Naive B cell (primary cell): ENCODE measurements at places on chromosomes 12 and 14.

DNA sequence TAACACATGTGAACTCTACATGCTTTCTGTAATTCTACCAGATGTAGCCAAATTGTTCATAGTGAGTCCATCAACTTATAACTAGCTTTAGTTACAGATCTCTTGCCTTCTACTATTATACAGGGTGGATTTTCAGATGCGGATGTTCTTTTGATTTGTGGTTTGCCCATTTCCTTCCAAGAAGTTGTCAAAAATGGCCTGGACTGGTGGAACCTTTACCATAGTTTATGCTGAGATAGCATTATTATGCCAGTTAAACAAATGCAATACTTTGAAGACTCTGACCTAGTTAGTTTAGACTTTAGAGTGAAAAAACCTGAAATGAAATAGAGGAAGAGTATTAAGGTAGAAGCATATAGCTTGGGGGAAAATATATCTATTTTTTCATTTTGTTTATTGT is 27.4 kb upstream of the CFL2 start:
- peaks cover 8% of the 10 kb centered on the region for H3K4me1 ChIP-seq
- DNase-seq: no peak
- peaks cover 6% of the 10 kb centered on the region for H3K27me3 ChIP-seq

DNA sequence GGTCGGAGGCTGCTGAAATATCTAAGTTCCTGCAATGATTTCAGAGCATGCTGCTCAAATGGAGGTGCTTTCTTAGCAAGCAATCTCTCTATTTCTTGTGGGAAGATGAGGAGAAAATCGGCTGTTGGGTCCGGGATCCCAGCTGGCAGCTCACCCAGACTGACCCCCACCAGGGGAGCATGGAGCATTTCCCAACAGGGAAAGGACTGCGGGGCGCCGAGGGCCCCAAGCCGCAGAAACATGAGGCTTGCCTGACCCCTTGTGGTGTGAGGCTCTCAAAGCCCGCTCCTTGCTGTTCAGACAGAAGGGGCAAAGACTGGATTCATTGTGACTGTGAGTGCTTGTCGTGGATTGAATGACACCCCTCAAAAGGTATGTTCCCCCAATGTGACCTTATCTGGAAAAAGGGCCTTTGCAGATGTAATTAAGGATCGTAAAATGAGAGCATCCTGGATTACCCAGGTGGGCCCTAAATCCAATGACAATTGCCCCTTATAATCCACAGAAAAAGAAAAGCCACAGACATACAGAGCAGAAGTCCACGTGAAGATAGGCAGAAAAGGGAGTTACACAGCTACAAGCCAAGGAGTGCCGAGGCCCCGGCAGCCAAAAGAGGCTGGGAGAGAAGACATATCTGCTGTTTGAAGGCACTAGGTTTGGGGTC is 116.3 kb upstream of the VASH1 start:
- H3K4me3 ChIP-seq: no peak overlapping the region
- H3K27me3 ChIP-seq: peaks cover 17% of the 10 kb centered on the region
- H3K36me3 ChIP-seq: no peaks in the 10 kb centered on the region
- H3K27ac ChIP-seq: no peak overlapping the region

DNA sequence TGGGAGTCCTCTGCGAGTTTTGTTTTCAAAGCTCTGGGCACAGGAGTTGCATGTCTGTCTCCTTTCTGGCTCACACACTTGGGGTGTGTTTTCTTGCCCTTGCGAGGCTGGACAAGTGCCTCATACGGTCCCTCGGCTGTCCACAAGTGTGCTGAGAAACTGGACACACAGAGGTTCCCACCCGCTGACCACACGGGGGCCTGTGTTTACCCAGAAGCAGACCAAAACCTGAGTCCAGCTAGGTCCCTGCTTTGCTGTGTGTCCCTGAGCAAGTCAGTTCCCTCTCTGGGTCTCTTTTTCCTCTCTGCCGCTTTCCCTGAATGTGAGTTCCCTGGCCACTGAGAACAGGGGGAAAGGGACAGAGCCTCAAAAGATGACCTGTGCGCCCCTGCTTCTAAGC is 678 bp upstream of the OAS2 start:
- H3K4me3 ChIP-seq: peak overlapping the region; percentile 100
- H3K27me3 ChIP-seq: no peaks in the 10 kb centered on the region
- H3K4me1 ChIP-seq: peaks cover 60% of the 10 kb centered on the region
- H3K27ac ChIP-seq: peak overlapping the region; percentile 99
- DNase-seq: no peak

GRCh38 chr14:89185919-89186855 is 230.8 kb downstream of the FOXN3 start:
- peak overlapping the region; percentile 95 for H3K27ac ChIP-seq
- peak overlapping the region; percentile 4 for H3K4me3 ChIP-seq
- peaks cover 8% of the 10 kb centered on the region for H3K36me3 ChIP-seq
- no peak for DNase-seq
- H3K27me3 ChIP-seq: no peaks in the 10 kb centered on the region
- H3K4me1 ChIP-seq: peaks cover 24% of the 10 kb centered on the region

- H3K27ac ChIP-seq: no peak overlapping the region
- no peaks in the 10 kb centered on the region for H3K4me1 ChIP-seq
- H3K4me3 ChIP-seq: no peak overlapping the region
- no peaks in the 10 kb centered on the region for H3K36me3 ChIP-seq
Measured at GRCh38 chr14:88129306-88130056, 124.5 kb downstream of the GPR65 start.

DNA sequence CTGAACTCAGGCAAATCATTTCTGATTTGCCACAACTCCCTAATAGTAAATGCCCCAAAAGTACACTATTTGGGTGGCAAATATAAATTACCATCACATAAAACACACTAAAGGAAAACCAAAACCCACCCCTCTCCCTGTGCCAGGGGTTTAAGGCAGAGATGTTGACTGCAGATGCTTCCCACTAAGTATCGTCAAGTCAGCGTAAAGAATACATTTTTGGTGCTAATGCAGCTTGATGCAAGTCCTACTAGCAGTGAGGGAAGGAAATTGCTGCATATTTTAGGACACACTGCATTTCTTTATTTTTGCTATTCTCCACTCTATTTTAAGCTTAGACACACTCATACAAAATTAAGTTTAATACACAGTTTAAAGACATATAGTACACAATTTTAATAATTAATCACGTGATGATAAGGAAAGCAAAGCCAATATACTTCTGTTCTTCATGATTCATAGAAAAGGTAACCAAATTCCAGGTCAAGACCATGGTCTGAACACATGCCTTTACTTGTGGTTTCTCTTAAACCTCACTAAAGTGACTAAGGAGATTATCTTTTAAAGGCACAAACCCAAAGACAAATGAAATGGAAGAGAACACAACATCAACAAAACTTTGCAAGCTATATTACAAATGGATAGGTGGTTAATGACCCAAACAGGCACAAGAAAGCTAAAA is 162.2 kb downstream of the STXBP6 start:
- no peaks in the 10 kb centered on the region for H3K36me3 ChIP-seq
- H3K27me3 ChIP-seq: peaks cover 6% of the 10 kb centered on the region
- DNase-seq: no peak
- no peak overlapping the region for H3K27ac ChIP-seq
- H3K4me3 ChIP-seq: no peak overlapping the region
- no peaks in the 10 kb centered on the region for H3K4me1 ChIP-seq

GRCh38 chr14:60647081-60647836 is 2.0 kb downstream of the SIX1 start:
- peaks cover 93% of the 10 kb centered on the region for H3K27me3 ChIP-seq
- peaks cover 21% of the 10 kb centered on the region for H3K4me1 ChIP-seq
- no peak for DNase-seq

DNA sequence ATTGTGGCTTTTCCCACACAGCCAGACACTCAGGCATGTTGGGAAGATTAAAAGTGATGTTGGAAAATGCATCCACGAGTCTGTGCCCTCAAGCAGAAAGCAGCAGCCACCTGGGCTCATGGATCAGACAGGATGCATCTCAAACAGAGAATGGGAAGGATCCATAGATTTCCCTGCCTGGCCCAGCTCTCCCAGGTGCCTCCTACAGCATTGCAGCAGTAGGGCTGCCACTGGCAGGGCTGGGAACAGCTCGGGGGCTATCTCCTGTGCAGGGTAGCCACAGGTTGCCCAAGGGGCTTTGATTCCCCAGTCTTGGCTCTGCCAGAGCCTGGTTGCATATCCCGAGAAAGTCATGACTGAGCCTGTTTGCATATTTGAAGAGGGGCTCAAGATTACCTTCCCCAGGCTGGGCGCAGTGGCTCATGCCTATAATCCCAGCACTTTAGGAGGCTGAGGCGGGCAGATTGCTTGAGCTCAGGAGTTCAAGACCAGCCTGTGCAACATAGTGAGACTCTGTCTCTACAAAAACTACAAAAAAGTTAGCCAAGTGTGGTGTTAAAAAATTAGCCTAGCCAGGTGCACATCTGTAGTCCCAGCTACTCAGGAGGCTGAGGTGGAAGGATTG is 19.5 kb downstream of the C14orf132 start:
- peaks cover 75% of the 10 kb centered on the region for H3K27me3 ChIP-seq
- no peak for DNase-seq
- H3K36me3 ChIP-seq: no peaks in the 10 kb centered on the region
- peak overlapping the region; percentile 15 for H3K4me3 ChIP-seq

DNA sequence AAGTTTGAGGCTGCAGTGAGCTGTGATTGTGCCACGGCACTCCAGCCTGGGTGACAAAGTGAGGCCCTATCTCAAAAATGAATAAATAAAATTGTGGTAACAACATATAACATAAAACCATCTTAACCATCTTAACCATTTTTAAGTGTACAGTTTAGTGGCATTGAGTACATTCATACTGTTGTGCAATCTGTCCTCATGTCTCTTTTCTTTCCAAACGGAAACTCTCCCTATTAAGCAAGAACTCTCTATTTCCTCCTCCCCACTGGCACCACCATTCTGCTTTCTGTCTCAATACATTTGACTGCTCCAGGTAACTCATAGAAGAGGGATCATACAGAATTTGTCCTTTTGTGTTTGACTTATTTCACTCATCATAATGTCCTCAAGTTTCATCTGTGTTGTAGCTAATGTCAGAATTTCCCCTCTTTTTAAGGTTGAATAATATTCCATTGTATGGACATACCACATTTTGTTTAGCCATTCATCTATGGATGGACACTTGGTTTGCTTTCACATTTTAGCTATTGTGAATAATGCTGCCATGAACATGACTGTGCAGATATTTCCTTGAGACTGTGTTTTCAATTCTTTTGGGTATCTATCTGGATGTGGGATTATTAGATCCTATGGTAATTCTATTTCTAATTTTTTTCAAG is 4.4 kb upstream of the MARK3 start:
- H3K4me1 ChIP-seq: peaks cover 14% of the 10 kb centered on the region
- DNase-seq: no peak
- no peak overlapping the region for H3K4me3 ChIP-seq

DNA sequence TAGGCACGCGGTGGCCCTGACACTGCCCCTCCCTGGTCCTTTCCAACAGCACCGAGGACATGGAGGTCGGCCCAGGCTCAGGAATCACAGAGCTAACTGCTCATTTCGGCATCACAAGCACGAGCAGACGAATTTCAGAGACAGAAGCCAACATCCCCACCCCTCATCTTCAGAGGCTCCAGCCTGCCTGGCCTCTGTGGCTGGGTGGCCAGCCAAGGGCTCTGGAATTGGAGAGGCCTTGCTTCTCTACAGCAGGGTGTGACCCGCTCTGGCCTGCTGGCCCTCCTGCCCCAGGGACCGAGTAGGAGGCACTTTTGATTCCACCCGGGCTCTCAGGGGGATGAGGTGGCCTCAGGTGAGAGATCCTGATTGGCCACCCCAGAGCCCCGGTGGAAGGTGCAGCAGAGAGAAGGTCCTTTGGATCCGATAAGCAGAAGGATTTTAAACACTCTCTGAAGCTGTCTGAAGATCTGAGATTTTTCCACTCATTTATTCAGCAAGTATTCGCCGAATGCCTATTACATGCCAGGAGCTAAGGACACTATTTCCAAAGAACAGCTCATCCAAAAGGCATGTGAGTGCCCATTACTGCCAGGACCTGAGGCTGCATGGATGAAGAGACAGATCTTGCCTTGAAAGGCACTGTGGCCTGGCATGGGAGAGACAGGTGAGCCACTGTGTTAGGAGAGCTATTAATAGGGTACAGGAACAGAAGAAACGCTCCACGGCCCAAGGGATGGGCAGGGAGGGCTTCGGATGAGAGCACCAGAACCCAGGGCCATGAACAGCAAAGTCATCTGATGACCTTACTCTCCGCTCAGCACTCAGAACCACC is 10.2 kb downstream of the BAG5 start:
- no peak for DNase-seq
- no peak overlapping the region for H3K27ac ChIP-seq
- H3K36me3 ChIP-seq: no peaks in the 10 kb centered on the region
- peaks cover 12% of the 10 kb centered on the region for H3K4me1 ChIP-seq

DNA sequence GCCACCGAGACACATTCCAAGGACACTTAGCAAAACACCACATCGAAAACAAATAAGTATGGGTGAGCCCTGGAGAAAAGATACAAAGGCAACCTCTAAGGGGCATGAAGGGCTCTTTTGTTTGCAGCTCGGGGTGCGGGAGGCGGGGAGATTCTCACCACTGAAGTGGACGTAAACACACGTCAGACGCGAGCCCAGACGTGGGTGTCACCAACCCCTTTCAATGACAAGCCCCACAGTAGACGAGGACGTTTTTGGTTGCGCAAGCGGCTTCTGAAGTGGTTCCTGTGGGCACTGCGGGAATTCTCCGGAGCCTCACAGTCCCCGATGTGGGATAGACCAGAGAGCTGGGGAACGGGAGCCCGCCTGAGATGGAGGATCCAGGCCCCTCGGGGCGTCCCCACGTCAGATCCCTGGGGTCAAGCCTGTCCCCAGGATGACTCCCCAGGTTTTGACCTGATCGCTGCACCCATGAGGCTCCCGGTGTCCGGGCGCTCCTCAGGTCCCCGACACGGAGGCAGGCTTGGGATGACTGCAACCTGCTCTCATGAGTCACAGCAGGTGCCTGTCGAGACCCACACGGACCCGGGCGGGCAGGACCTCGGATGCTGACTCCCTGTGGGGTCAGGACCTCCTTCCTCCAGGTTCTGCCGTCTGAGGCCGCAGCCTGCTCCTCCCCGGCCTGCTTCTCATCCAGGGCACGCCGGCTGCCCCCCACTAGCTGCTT is 20.3 kb upstream of the ADGRD1 start:
- peaks cover 7% of the 10 kb centered on the region for H3K36me3 ChIP-seq
- no peak overlapping the region for H3K27ac ChIP-seq
- H3K27me3 ChIP-seq: peaks cover 37% of the 10 kb centered on the region
- no peak for DNase-seq
- no peaks in the 10 kb centered on the region for H3K4me1 ChIP-seq

- no peaks in the 10 kb centered on the region for H3K36me3 ChIP-seq
- DNase-seq: no peak
- peaks cover under 1% of the 10 kb centered on the region for H3K4me1 ChIP-seq
- H3K27me3 ChIP-seq: no peaks in the 10 kb centered on the region
- H3K4me3 ChIP-seq: no peak overlapping the region
Measured at GRCh38 chr14:105039458-105040205, 18.7 kb upstream of the CDCA4 start.
